ENCODE measurements at places on chromosomes 7 and 10. TPM values are rescaled to one million over a fixed set of nuclear protein-coding genes. Genes with fewer than 3 reads are reported as not detected.

The VAX1 gene
- total RNA-seq: not detected

The MCM10 gene
- 0.36 TPM for total RNA-seq

The GNAT3 gene
- total RNA-seq: not detected

The CHN2 gene
- total RNA-seq: 12.9 TPM

- H3K36me3 ChIP-seq: no peaks in the 10 kb centered on the region
- no peak overlapping the region for H3K27ac ChIP-seq
- DNase-seq: peak; percentile 7
- no peaks in the 10 kb centered on the region for H3K27me3 ChIP-seq
- H3K4me3 ChIP-seq: no peak overlapping the region
Observed at GRCh38 chr10:124288486-124288885, 130.2 kb downstream of the OAT start.

DNA sequence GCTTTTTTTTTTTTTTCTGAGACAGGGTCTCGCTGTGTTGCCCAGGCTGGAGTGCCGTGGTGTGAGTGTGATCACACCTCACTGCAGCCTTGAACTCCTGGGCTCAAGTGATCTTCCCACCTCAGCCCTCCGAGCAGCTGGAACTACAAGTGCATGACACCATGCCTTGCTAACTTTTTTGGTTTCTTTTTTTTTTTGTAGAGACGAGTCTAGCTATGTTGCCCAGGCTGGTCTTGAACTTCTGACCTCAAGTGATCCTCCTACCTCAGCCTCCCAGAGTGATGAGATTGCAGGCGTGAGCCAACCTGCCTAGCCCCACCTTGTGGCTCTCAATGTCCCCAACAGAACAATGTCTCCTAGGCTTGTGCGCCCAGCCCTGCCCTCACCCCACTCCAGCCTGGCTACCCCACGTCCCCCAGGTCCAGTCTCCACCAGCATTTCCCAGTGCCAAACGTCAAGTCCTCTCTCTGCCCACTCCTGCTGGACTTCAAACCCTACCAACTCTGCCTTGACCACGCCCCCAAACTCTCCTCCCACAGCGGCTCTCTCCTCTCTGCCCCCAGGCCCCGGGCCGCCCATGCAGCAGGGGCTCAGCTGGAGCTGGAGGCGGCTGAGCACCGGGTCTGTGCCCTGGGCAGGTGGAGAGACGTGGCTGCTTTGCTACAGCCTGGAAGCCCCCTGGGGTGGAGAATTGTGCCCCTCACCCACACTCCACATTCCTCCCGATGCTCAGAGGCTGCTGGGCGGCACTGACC lies 18.9 kb downstream of the BHLHA15 start:
- H3K4me1 ChIP-seq: no peaks in the 10 kb centered on the region
- H3K4me3 ChIP-seq: no peak overlapping the region
- H3K36me3 ChIP-seq: no peaks in the 10 kb centered on the region
- H3K27me3 ChIP-seq: no peaks in the 10 kb centered on the region
- DNase-seq: no peak

DNA sequence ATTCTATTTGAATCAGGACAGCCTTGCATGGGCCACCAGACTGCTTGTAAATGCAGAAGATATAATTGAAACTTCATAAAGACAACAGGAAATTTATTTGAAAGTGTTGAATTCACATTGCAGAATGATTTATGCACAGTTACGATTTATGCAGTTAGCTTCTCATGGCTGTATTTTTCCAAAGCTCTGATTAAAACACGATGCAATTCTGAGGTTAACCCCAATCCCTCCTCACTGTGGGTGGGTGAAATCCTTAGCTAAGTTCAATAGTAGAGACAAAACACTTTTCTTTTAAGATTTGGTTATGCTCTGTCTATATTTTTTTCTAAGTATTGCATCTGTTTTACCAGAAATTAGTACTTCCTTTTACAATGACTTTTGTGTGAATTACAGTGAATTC lies 728.8 kb upstream of the IGFBP3 start:
- H3K4me1 ChIP-seq: no peaks in the 10 kb centered on the region
- no peaks in the 10 kb centered on the region for H3K27me3 ChIP-seq
- no peak overlapping the region for H3K27ac ChIP-seq
- H3K36me3 ChIP-seq: no peaks in the 10 kb centered on the region
- H3K4me3 ChIP-seq: no peak overlapping the region

DNA sequence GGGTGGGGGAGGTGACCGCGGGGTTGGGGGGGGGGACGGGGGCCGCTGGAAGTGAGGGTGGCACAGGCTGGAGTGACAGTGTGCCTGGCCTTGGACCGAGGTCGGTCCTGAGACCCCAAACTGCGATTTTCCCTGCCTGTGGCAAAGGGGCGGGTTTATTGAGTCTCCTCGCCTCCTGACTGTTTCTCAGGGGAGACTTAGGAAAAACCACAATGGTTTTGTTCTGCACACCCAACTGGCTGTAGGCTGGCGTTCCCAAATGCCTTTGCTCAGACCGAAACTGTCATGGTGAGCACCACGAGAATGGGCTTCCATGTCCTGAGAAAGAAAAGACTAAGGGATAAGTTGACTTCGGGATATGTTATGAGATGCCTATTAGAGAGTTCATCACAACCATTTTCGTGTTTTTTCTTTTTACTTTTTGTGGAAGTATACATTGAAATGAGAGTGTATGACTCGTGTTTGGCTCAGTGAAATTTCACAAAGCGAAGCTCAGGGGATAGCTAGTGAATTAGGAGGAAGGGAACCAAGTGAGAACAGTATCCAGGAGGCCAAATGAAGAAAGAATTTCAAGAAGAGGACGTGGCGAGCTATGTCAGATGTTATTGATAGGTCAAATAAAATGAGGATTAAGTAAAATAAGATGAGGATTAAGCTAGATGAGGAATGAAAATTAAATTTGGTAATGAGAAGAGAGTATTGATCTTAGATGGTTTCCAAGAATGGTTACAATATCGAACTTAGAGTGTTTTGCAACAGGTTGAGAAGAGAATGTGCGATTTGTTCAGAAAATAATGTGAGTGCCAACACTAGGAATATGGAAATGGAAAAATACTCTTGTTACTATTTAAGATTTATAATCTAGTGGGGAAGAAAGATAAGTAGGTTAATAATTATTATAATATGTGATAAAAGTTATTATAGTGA lies 918 bp downstream of the NET1 start:
- H3K4me3 ChIP-seq: peak overlapping the region; percentile 77
- no peaks in the 10 kb centered on the region for H3K27me3 ChIP-seq
- peak overlapping the region; percentile 69 for H3K27ac ChIP-seq
- no peaks in the 10 kb centered on the region for H3K4me1 ChIP-seq

- no peak overlapping the region for H3K4me3 ChIP-seq
- no peaks in the 10 kb centered on the region for H3K4me1 ChIP-seq
- H3K36me3 ChIP-seq: no peaks in the 10 kb centered on the region
- no peak for DNase-seq
Observed at GRCh38 chr10:62333135-62333889, 40.9 kb upstream of the ZNF365 start.

DNA sequence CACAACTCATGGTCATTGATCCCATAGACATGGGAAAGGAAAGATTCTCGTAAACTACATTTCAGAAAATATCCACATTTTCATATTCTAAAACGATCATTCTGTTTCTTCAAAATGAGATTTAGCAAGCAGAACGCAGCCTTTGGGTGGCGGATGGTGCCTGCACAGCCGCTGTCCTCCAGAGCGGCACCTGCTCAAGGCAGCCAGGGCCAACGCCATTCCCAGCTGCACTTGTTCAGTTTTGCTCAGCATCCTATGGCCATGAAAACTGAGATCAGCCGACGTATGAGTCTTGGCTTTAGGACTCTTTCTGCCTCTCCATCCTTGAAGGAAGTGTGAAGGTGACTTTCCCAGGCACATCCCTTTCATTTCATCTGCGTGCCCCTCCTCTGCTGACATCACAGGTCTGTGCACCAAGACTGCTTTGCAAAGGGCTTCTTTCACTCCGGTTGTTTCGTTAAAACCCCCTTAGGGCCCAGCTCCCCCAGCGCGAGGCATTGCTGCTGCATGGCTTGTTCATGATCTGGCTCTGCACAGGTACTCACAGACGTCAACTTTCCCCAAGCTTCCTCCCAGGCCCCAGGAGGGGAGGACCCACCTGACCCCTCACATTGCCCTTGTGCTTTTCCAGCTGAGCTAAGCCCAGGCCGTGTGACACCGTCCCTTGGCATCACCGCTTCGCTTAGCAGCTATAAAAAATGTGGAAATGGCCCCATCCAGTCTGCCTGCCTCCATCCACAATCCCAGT lies 37.2 kb downstream of the TCERG1L start:
- H3K27me3 ChIP-seq: no peaks in the 10 kb centered on the region
- no peak overlapping the region for H3K27ac ChIP-seq
- no peak for DNase-seq
- no peaks in the 10 kb centered on the region for H3K4me1 ChIP-seq
- no peaks in the 10 kb centered on the region for H3K36me3 ChIP-seq
- H3K4me3 ChIP-seq: no peak overlapping the region
